Activated T-cell treated with anti-CD3 and anti-CD28 coated beads, Interleukin-2, amount 50 U/mL, for 4 hours (primary cell): ENCODE measurements at places on chromosomes 16 and 17. TPM values are rescaled to one million over a fixed set of nuclear protein-coding genes. Genes with fewer than 3 reads are reported as not detected.
A peak's percentile ranks its signal among the peaks of the same experiment; 100 is the strongest.

GRCh38 chr17:33079201-33079600, 87.6 kb downstream of the SPACA3 start:
- no peak for DNase-seq

DNA sequence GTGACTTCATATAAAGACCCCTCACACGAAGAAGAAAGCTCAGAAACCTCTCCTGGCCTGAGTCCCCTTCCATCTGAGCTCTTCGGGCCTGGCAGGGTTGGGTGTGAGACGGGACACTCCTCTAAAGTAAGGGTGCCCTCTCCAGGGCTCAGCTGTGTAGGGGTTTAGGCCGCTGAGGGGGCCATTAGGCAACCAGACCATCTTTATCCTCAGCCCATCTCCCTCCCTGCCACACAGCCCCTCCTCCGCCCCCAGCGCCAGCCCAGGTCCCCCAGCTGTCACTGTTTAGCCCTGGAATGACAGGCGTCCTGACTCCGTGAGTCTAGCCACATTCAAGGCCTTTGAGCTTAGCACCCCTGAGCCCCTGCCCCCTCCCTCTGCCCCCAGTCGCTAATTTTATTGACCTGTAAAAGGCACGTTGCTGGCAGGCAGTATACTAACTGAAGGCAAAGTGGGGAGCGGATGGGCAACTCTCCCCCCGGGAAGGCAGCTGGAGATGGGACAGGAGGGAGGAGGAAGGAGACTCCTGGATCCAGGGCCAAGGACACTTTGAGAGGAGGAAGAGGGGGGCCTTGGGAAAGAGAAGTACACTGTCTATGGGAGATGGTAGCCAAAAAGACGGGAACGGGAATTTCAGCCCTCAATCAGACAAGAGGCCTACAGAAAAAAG, 592 bp upstream of the ZNF385C start:
- DNase-seq = no peak

- DNase-seq = no peak
Measured at GRCh38 chr17:28878158-28878910, 19.2 kb downstream of the FLOT2 start.

DNA sequence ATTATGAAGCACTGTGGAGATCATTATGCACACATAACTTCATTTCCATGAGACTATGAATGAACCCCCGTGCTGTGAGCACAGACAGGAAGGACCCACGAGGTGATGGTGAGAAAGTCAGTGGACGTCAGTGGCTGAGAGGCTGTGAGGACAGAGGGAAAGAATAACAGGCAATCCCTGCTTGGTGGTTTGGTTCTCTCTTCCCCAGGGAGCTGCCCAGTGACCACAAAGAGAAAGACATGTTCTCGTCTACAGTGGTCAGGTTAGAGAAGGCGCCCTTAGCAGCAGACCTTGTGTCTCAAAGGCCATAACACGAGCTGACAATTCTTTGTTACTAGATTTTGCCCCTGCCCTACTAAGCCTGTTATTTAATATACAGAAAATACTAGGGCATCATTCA, 609.2 kb downstream of the TOX3 start:
- DNase-seq = no peak

GRCh38 chr17:2054512-2055291, at the start of gene HIC1:
HIC1 (plus strand) TSS chr17:2055103; CDS start chr17:2056691, 1,588 bp downstream.
- DNase-seq = peak; percentile 75

GRCh38 chr16:74261068-74261467, 35.5 kb upstream of the PSMD7 start:
- no peak for DNase-seq

GRCh38 chr17:35373984-35374765, 754 bp upstream of the SLFN11 start:
- peak; percentile 34 for DNase-seq

- no peak for DNase-seq
Measured at GRCh38 chr17:46013502-46014165, 14.6 kb downstream of the STH start.

The ACAP1 gene
- total RNA-seq = 123 TPM

The PEMT gene
- 53.8 TPM for total RNA-seq

The AATK gene
- 0.46 TPM for total RNA-seq
